GM12878 (cell line): ENCODE measurements at places on chromosomes 1 and 21. TPM values are rescaled to one million over a fixed set of nuclear protein-coding genes. Genes with fewer than 3 reads are reported as not detected.

DNA sequence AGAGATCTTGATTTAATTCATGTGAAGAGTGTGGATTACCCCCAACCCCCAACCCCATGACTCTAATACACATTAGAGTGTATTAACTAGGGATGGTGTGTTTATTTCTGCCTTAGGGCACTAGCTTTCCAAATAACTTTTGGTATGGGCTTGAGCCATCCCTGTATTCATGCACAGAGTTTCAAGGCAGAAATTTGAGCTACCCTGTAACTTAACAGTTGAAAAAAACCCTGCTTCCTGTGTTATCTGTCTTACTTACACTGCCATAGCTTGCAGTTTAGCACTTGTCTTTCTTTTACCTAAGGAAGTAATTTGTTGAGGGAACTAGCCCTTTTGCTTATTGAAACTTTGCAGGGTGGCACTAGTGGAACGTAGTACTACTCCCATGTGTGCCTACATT, 6.3 kb downstream of the SRSF11 start:
- peaks cover 20% of the 10 kb centered on the region for H3K36me3 ChIP-seq
- no peak for DNase-seq
- no peak overlapping the region for H3K27ac ChIP-seq
- H3K27me3 ChIP-seq: no peaks in the 10 kb centered on the region
- peaks cover 8% of the 10 kb centered on the region for H3K4me1 ChIP-seq

The MARK1 gene
- 0.10 TPM in 1 of 2 replicates, not detected in the other for total RNA-seq

GRCh38 chr1:49052102-49052501, 275.4 kb upstream of the BEND5 start:
- no peaks in the 10 kb centered on the region for H3K4me1 ChIP-seq
- no peak for DNase-seq
- no peaks in the 10 kb centered on the region for H3K27me3 ChIP-seq
- H3K36me3 ChIP-seq: no peaks in the 10 kb centered on the region
- no peak overlapping the region for H3K27ac ChIP-seq
- H3K4me3 ChIP-seq: no peak overlapping the region

- peaks cover 6% of the 10 kb centered on the region for H3K27me3 ChIP-seq
- H3K4me3 ChIP-seq: no peak overlapping the region
- no peak overlapping the region for H3K27ac ChIP-seq
These were observed 36.4 kb upstream of the HHAT start for GRCh38 chr1:210292231-210292871.

The PGLYRP3 gene
- total RNA-seq: 0.29 TPM in 1 of 2 replicates, not detected in the other
